ENCODE measurements at places on chromosomes 13 and 19. TPM values are rescaled to one million over a fixed set of nuclear protein-coding genes. Genes with fewer than 3 reads are reported as not detected.

The SHC2 gene
- total RNA-seq = 31.6 TPM

The CEACAM4 gene
- 1.9 TPM for total RNA-seq

- DNase-seq = no peak
Measured at GRCh38 chr13:114063545-114064449, 68.6 kb downstream of the RASA3 start.

GRCh38 chr19:10093295-10094186 lies 7.4 kb downstream of the SHFL start:
- no peak for DNase-seq

The ZNF85 gene
- total RNA-seq = 4.8 TPM

DNA sequence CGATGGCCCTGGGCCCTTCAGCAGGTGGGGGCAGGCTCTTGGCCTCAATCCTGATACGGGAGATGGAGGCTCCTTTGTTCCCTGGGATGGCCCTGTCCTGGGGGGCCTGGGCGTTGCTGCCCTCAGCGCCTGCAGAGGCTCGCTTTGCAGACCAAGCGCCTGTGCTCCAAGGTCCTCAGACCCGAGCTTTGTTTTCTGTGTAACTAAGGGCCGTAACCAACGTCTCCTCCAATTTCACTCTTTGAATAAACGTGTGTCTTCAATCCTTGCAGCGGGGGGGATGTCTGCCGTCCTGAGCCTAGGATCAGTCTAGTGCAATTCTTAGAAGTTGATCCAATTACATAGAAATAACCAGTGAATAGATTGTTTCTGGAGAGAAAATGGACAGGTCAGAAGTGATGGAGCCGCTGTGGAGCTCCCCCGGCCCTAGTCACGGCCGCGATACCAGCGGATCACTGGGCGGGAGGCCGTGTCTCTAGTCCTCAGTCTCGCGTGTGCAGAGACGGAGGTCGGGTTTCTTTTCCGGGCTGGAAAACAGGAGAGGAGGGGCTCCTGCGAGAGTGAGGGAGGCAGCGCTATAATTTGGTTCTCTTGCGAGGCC lies 5.3 kb downstream of the PTBP1 start:
- DNase-seq = no peak

GRCh38 chr13:38898481-38898880 lies 92.2 kb downstream of the STOML3 start:
- no peak for DNase-seq

The ZNF420 gene
- 14.4 TPM for total RNA-seq

The FREM2 gene
- total RNA-seq = 9.2 TPM

GRCh38 chr19:4077800-4078684 lies 11.3 kb upstream of the ZBTB7A start:
- DNase-seq = peak; percentile 85

DNA sequence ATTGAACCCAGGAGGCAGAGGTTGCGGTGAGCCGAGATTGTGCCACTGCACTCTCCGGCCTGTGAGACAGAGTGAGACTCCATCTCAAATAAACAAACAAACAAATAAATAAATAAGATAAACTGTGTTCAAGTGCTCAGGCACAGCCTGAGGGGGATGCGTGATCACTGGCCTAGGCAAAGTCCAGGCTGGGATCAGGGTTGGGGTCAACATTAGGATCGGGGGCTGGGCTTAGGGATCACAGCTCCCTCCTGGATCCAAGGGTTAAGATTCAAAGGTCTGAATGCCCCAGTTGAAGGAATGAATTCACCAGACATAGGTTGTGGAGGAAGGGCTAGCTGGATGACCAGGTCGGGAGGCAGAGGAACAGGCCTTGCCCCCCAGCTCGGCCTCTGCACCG lies 1.9 kb upstream of the EXOC3L2 start:
- no peak for DNase-seq

- no peak for DNase-seq
Measured at GRCh38 chr13:48578516-48579164, 45.8 kb upstream of the RCBTB2 start.

GRCh38 chr19:32630338-32630737 lies 44.6 kb downstream of the ANKRD27 start:
- no peak for DNase-seq

DNA sequence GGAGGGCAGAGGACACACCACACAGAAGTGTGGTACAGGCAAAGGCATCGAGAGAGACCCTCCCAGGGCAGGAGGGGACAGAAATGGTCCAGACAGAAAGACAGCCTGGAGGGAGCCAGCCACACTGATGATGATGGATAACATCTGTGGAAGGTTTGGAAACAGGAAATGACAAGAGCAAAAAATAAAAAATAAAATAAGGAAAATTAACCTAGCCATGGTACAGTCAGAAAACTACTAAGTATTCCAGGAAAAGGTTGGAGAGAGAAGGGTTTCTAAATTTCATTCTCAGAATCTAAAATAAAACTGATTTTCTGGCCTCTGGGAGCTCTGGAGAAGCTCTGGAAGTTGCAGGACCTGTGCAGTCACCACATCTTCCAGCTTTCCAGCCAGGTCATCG lies 115.2 kb upstream of the VSTM2B start:
- DNase-seq = no peak

DNA sequence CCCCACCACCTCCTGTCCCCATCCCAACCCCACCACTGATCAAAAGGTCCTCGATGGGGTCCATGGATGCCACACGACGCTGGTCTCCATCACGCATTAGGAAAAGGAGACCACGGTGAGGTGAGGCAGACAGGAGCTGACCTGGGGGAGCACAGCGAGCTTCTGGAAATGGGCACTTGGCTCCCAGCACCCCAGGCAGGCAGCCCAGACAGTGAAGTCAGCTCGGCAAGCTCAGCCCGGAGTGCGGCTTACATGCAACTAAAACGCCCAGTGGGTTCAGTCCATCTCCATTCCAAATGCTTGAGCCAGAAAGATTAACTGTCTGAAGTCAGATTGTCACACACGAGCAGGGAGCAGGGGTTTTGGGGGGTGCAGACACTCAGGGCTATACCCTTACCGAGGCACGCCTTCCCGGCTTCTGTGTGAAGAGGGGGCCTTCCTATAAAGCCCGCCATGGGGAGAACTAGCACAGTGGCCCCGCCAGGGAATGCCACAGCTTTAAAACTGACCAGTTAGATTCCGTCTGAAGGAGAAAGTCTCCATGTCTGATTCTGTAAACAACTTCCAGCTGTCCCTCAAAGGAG lies 79.4 kb downstream of the SPACA7 start:
- no peak for DNase-seq

DNA sequence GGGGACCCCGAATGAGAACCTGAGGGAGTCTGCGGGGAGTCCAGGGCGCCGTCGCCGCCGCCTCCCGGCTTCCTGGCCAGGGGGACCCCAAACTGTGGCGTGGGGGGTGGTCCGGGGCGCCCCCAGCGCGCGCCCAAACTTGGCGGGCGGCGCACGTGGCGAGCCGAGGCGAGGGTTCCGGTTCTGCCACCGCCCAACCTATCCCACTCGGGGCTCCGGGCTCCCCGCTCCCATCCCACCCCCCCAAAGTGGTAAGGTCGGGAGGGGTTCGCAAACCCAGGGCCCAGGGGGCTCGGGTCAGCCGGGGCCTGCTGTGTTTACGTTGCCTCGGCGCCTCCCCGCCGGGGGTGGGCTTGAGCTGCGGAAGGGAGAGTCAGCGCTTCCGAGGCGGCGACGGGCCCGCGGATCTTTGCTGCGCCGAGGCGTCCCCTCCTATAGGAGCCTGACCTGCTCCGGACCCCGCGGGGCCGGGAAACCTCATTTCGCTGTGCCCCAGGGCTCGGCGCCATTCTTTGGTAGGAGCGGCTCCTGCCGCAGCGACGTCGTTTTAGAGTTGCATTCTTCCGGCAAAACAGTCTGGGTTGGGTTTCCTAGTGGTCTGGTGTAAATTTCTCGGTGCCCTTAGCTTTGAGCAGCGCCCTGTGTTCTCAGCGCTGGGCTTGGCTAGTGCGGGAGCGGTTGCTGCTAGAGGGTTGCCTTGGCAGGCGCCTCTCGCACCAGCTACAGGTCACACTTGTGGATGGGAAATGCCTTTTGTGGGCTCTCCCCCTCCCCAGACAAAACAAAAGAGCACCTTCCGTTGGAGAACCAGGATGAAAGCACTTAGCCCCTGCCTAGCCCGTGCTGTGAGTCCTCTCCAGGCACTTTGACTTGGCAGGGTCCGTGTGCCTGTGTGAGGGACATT lies 1.2 kb downstream of the DAZAP1 start:
- DNase-seq = no peak

All from sciatic nerve (tissue), 2 donors.